ENCODE measurements at places on chromosomes 12 and 14. TPM values are rescaled to one million over a fixed set of nuclear protein-coding genes. Genes with fewer than 3 reads are reported as not detected.

GRCh38 chr12:72957454-72957853, 685.3 kb downstream of the TRHDE start:
- no peak for DNase-seq
- no peaks in the 10 kb centered on the region for H3K27me3 ChIP-seq
- no peak overlapping the region for H3K4me3 ChIP-seq
- no peak overlapping the region for H3K27ac ChIP-seq
- no peaks in the 10 kb centered on the region for H3K4me1 ChIP-seq

Gene KRT71
- total RNA-seq, result not detected

Gene SMOC1
- not detected for total RNA-seq

DNA sequence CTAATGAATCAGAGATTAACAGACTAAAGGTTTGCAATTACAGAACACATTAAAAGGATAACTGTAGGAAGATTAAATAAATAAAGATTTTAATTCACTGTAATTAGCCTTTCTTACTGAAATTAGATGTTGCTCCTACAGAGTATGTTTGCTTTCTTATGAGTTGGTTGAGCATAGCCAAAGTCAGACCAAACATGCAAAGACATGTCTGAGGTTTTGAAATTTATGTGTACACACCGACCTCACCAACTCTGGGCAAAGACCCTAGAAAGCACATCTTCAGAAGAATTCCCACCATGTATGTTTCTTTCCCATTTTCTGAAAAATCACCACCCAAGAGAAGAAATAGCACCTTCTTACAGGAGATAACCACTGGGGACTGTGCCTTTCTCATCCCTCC, 159.2 kb downstream of the PAX9 start:
- no peaks in the 10 kb centered on the region for H3K4me1 ChIP-seq
- no peak for DNase-seq
- H3K27ac ChIP-seq, result no peak overlapping the region
- no peaks in the 10 kb centered on the region for H3K27me3 ChIP-seq

DNA sequence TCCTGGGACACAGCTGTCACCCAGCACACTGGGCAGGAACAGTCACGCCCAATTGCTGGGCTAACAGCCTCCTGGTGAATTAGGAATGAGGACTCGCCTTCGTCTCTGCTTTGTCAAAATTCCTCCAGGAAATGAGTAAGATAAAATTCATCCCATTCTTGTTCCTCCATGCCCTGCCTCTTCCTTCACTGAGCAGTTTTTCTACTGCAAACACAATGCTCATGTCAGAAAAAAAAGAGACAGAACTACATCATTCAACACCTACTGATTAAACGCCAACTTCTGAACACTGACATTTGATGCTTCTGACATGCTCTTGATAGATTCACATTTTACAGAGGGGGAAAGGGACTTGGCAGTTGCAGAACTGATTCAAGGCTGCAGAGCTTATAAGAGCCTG, 37.5 kb upstream of the DTX1 start:
- no peak overlapping the region for H3K27ac ChIP-seq
- DNase-seq, result no peak
- peaks cover 4% of the 10 kb centered on the region for H3K27me3 ChIP-seq

DNA sequence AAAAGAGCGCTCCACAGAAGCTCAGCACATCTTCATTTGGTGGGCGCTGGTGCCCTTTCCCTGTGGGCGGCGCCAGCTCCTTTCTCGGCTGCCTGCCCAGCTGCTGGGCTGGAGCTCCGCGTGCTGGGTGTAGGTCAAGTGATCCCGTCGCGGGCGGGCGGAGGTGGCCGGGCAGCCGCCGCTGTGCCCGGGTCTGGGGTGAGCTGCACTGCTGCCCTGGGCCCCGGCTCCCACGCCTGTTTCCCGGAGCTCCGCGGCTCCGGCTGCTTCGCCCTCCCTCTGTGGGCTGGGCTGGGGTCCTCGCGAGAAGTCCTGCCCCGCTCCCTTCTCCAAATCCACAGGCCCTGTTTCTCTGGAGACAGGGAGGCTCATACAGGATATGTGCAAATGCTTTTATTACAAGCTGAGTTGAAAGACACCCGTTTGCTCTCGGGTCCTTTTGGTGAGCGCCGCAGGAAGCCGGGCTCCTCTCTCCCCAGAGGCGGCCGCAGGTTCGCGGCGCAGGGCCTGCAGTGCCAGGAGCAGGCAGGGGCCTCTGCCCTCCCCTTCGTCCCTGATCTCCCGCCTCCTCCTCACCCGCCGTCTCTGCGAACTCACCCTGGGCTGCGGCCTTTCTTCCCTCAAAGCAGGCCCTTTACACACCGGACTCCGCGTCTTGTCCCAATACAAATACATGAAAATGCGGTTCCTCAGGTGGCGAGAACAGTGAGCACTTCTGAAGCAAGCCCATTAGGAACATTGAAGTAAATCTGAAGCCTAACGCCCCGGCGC, 67.8 kb upstream of the CAPRIN2 start:
- peaks cover 15% of the 10 kb centered on the region for H3K4me1 ChIP-seq
- peaks cover 80% of the 10 kb centered on the region for H3K27me3 ChIP-seq
- H3K4me3 ChIP-seq, result peak overlapping the region; percentile 95
- DNase-seq, result no peak

DNA sequence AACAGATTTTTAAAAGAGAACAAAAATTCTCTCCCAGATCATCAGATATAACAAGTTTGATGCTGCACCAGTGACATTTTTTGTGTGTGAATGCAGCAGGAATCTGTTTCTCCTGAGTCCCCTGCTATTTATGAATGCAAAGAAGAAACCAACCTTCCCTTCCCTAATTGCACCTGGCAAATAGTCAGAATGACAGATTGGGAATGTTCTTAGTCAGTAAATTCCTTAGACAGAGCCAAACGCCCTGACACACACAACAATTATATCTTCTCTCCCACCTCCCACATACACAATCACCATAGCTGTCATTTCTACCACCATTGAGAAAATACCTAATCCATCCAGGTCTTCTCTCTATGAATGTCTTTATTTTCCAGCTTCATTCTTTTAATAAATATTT, 174.4 kb downstream of the ALG10B start:
- no peaks in the 10 kb centered on the region for H3K27me3 ChIP-seq
- no peak overlapping the region for H3K27ac ChIP-seq
- H3K36me3 ChIP-seq, result no peaks in the 10 kb centered on the region
- no peak overlapping the region for H3K4me3 ChIP-seq

DNA sequence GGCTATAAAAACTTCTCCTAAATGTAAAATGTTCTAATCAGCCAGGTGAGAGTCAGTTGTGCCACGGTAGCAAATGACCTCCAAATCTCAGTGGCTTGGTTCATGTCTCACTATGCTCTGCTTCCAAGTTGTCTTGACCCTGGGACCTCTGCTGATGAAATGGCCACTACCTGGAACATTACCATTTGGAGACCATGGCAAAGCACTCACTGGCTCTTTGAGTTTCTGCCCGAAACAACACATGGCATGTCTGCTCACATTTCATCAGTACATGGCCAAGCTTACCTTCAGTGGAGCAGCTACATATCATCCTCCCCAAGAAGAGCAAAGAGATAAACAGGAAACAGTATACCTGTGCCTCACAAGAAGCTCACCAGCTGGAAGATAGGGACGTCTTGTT, 40.2 kb downstream of the PLEKHG7 start:
- peaks cover 4% of the 10 kb centered on the region for H3K4me1 ChIP-seq
- no peak for DNase-seq
- H3K27ac ChIP-seq, result no peak overlapping the region
- H3K4me3 ChIP-seq, result no peak overlapping the region

- peaks cover 8% of the 10 kb centered on the region for H3K36me3 ChIP-seq
- peak overlapping the region; percentile 57 for H3K4me3 ChIP-seq
- no peak for DNase-seq
- H3K27me3 ChIP-seq, result no peaks in the 10 kb centered on the region
- H3K27ac ChIP-seq, result peak overlapping the region; percentile 96
Measured at GRCh38 chr14:61433169-61433568, 111.8 kb downstream of the PRKCH start.

DNA sequence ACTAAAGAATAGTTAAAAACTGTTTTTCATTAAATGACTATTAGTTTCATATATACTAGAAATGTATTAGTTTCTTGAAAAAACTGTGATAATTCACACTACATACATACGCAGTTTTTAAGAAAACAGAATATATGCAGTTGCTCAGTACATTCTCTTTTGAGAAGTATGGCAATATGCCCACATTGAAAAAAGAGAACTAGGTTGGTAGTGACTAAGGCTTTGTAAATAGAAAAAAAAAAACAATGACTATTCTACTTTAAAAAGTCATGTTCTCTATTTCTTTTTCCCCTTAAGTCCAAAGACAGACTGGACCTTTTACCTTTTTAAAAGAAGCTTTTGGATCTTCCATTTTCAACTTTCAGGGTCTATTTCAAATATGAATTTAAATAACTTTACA, 25.0 kb downstream of the SNX6 start:
- peaks cover 8% of the 10 kb centered on the region for H3K36me3 ChIP-seq
- DNase-seq, result no peak
- H3K27me3 ChIP-seq, result no peaks in the 10 kb centered on the region
- peaks cover 4% of the 10 kb centered on the region for H3K4me1 ChIP-seq
- no peak overlapping the region for H3K4me3 ChIP-seq

- no peak overlapping the region for H3K27ac ChIP-seq
- H3K27me3 ChIP-seq, result peaks cover 21% of the 10 kb centered on the region
- H3K4me1 ChIP-seq, result peaks cover 3% of the 10 kb centered on the region
Measured at GRCh38 chr14:101505236-101505970, 55.9 kb upstream of the DIO3 start.

GRCh38 chr14:74476607-74477006, 16.5 kb downstream of the NPC2 start:
- no peak overlapping the region for H3K27ac ChIP-seq
- peaks cover 3% of the 10 kb centered on the region for H3K4me1 ChIP-seq
- no peaks in the 10 kb centered on the region for H3K27me3 ChIP-seq
- DNase-seq, result no peak
- peaks cover 6% of the 10 kb centered on the region for H3K36me3 ChIP-seq
- no peak overlapping the region for H3K4me3 ChIP-seq

Measured in T-helper 17 cell (primary cell).